Right lobe of liver (tissue), 6 donors: ENCODE measurements at places on chromosomes 7 and 10. TPM values are rescaled to one million over a fixed set of nuclear protein-coding genes. Genes with fewer than 3 reads are reported as not detected.

The PALD1 gene
- total RNA-seq = 2.9 TPM

DNA sequence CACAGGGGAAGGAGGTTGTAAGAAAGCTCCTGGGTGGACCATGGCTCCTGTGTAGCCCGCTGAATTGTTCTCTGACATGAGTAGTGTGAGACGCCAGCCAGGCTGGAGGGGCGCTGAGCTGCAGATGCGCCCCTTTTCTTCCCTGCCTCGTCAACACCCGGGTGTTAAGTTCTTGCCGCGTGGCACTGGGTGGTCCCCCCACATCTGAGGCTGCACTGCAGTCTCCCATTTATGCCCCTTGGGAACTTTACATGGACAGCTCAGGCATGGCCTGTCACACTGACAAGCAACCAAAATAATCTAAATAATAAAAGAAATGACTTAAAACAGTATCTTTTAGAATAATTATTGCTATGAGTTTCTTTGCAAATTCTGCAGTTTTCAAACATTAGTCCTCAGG is 34.6 kb upstream of the HSPA12A start:
- DNase-seq = no peak
- no peaks in the 10 kb centered on the region for H3K36me3 ChIP-seq

DNA sequence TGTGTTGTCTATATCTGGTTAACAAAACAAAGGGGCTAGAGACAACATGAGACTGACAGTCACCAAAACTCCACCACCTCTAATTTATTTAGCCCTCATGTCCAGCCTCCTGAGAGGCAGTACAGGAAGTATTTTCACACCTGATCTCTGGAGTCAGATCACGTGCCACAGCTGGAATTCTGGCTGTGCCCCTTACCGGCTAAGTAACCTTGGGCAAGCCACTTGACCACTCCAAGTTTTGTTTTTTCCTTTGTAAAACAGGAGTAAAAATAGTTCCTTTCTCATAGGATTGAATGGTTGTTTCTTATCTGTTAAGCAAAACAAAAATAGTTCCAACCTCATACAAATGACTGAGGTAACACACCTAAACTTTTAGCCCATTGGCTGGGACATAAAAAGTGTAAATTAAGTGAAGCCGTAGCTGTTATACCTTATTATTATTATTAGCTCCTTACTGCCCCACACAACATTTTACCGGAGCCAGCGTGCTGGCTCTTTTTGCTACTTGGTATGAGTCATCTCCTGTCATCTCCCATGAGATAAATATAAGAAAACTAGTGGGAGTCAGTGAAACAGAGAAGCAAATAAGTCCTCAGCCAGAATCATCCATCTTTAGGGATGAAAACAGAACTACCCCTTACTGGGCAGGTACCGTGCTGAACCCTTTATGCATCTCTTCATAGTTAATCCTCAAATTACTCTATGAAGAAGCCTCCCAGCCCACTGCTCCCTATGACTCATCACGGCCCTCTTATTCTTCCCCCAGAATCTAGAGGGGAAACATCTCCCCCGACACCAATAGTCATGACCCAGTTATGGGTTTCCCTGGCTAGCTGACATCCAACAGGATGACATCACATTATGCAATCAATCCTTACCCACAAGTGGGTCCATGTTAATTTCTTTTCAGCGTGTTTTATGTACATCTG is 44.9 kb downstream of the PPP1R3C start:
- H3K4me1 ChIP-seq = no peaks in the 10 kb centered on the region
- H3K27me3 ChIP-seq = no peaks in the 10 kb centered on the region
- no peaks in the 10 kb centered on the region for H3K36me3 ChIP-seq
- no peak for DNase-seq

- no peaks in the 10 kb centered on the region for H3K36me3 ChIP-seq
- DNase-seq = no peak
- no peaks in the 10 kb centered on the region for H3K27me3 ChIP-seq
- H3K4me1 ChIP-seq = no peaks in the 10 kb centered on the region
Observed at GRCh38 chr7:86477343-86477935, 166.3 kb upstream of the GRM3 start.

The ANKRD7 gene
- total RNA-seq = not detected

The DIP2C gene
- total RNA-seq = 8.0 TPM
